ENCODE measurements at places on chromosomes 5 and 9.

DNA sequence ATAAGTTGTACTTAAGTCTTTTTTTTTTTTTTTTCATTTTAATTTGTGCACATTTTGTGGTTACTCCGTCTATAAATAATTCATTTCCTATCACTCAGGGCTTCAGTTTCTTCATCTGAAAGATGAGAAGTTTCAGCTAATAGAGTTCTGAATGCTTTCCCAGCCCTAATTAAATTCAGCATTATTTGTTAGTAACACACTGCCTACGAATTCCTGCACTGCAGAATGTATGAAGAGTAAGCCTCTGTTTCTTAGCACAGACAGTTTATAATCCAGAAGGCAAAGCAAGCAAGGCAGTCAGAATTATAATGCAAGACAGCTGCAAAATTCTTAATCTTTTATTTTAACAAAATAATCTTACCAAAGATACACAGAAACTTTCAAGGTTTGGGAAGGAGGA, 138.0 kb upstream of the GHR start:
- no peak for DNase-seq

- no peak for DNase-seq
These were observed 77.0 kb upstream of the ZFAND5 start for GRCh38 chr9:72441848-72442607.

GRCh38 chr5:16521521-16522483, 56.2 kb upstream of the ZNF622 start:
- no peak for DNase-seq

- DNase-seq = no peak
These were observed 423.0 kb downstream of the DIRAS2 start for GRCh38 chr9:90219548-90220118.

DNA sequence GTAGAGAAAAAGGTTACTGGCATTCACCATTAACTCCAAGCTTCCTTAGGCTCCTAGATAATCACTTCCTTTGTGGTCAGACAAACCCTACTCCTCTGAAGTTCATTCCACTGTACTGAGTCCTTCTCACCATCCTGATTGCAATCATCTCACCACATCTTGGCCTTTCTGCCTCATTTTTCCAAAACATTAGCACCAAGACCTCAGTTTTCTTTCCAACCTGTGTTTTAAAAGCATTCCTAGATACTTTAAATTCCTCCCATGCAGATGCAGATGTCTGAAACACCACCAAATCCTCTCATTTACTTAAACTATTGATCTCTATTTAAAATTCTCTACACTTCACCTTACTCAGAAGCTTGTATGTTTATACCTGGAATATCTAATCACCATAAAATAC, 961.3 kb upstream of the CTNND2 start:
- DNase-seq = no peak

GRCh38 chr9:93072383-93072795, 13.9 kb downstream of the SUSD3 start:
- DNase-seq = peak; percentile 76

DNA sequence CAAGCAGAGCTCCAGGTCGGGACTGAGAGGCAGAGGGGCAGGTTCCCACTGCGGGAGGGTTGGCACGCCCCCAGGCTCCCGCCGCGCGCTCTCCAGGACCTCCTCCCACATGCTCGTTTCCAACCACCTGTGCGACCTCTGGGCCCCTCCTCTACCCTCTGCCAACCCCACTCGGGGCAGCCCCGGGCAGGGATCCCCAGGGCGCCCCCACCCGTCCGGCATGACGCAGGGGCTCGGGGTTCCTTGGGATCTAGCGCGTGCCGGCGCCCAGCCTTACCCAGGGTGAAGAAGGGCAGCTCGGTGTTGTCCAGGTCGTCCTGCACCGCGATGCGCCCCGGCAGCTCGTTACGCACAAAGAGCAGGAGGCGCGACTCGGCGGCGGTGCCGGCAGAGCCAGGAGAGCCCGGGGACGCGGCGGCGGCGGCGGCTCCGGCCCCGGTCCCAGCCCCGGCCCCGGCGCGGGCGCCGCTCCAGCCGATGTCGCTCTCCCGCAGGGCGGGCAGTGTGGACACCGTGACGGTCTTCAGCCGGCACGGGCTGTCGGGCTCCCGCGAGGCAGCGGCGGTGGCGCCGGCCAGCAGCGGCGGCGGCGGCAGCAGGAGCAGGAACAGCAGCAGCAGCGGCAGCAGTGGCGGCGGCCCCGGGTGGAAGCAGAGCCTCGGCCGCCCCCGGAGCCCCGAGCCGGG, 494 bp downstream of the ASTN2 start:
- peak; percentile 79 for DNase-seq

- peak; percentile 55 for DNase-seq
These were observed 240.6 kb downstream of the EFNA5 start for GRCh38 chr5:107430071-107430625.

GRCh38 chr5:53923961-53924360, 363.5 kb downstream of the NDUFS4 start:
- DNase-seq = peak; percentile 22

- DNase-seq = no peak
These were observed 35.4 kb upstream of the SLC2A8 start for GRCh38 chr9:127361561-127361960.

- no peak for DNase-seq
These were observed 2.6 kb upstream of the HINT1 start for GRCh38 chr5:131167615-131168014.

GRCh38 chr9:30774326-30774725, 1610.1 kb upstream of the ACO1 start:
- no peak for DNase-seq

DNA sequence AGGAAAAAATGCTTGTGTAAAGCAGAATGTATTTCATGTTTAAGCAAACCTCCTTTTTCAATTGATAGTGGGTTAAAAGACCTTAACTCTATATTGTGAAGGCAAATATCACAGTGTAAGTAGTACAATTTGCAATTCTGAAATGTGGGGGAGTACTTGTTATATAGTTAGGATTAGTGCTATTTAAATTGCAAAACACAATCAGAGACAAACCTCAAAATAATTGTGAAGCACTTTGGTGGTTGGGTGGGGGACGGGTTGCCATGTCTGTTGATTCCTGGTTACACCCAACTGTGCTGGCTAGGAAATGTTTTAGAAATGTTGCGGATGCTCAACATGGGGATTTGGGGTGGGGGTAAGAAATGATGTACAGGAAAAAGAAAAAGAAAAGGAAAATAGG, 37.4 kb downstream of the EGFLAM start:
- DNase-seq = no peak

DNA sequence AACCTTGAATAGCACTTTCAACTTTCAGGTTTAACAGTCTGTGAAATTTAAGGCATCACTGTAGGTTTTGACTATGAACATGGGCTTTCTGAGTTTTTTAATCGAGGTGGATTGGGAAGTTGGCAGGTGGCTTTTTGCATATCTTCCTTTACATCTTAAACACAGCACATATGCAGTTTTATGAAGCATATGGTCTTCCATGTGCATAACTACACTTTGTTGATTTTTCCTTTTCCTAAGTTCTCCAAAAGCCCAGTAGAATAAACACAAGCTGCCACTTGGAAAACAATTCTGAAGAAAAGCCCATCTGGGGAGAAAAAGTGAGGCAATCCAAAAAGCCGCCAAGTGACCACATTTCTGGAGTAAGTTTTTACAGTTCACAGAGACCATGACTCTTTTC, 236.5 kb upstream of the IL12B start:
- peak; percentile 27 for DNase-seq

DNA sequence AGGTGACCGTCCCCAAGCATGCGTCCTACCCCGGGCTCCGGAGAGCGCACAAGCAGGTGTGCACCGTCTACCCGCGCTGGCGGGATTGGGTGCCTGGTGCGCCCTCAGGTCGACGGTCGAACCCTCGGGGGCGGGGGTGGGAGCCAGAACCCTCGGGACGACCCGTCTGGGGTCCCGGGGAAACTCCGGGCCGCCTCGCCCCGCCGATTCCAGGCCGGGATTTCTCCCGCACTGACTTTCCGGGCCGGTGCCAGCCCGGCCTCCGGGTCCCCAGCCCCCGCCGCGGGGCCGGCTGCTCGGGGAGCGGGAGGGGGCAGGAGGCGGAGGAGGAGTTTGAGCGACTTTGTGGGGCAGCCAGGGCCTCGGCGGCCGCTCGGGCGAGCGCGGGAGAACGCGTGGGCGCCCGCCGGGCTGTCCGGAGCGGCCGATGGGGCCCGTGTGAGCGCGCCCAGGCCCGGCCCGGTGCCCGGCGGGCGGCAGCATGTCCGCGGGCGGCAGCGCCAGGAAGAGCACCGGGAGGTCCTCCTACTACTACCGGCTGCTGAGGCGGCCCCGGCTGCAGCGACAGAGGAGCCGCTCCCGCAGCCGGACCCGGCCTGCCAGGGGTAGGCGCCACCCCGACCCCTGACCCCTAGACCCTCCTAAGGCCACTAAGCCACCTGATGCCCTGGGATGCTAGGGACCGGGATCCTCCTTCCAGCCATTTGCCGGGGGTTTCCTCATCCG, at the start of gene DAB2IP:
DAB2IP (plus strand) TSS at position 340 of the 726 bp plus-strand sequence; CDS start at position 482, 142 bp downstream.
- DNase-seq = peak; percentile 94

DNA sequence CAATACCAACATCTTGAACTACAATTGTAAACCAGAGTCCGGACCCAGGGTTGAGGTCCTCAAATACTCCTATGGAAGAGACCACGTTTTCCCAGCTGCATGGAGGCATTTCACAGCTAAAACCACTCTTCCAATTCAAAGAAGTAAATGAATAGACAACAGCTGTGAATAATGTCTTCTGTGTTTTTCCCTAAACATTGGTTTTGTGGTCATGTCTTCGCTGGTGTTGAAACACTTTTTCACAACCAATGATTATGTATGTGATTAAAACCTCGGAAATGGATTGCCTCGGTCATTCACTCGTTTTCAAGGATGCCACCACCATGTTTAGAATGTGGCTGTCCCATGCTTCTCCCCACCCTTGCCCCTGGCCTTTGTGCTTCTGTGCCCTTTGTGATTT, 9.4 kb upstream of the TENT4A start:
- no peak for DNase-seq

DNA sequence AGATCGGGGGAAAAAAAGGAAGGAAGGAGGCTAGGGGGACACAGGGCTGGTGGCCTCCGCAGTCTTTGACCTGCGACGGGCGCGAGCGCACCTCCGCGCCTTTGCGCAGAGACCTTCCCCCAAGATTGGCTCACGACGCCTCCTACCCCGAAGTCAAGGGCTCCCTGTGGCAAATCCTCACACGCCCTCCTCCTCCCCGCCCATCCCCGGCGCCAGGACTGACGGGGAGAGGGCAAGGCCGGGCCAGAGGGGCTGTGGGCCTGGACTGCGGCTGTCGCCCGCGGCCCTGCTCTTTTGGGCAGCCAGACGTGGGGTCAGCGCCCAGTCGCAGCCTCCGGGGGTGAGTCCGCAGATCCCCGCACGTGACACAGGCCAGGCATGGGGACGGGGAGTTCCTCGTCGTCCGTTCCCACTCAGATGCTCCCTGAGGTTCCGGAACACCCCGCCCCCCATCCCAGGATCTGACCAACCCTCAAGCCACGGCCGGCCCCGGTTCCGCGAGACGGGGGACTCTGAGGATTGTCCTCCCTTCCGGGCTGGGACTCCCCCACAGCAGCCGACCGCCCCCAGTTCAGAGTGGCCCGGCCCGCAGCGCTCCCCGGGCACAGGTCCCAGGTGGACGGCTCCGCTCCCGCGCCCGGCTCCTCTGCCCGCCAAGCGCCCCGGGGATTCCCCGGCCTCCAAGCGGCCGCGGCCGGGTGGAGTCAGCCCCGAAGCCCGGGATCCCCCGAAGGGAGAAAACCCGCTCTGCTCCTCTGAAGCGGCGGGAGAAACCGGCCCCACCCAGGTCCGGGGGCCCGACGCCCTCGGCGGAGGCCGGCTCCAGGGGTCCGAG, 543 bp upstream of the ANKRD33B start:
- peak; percentile 80 for DNase-seq

DNA sequence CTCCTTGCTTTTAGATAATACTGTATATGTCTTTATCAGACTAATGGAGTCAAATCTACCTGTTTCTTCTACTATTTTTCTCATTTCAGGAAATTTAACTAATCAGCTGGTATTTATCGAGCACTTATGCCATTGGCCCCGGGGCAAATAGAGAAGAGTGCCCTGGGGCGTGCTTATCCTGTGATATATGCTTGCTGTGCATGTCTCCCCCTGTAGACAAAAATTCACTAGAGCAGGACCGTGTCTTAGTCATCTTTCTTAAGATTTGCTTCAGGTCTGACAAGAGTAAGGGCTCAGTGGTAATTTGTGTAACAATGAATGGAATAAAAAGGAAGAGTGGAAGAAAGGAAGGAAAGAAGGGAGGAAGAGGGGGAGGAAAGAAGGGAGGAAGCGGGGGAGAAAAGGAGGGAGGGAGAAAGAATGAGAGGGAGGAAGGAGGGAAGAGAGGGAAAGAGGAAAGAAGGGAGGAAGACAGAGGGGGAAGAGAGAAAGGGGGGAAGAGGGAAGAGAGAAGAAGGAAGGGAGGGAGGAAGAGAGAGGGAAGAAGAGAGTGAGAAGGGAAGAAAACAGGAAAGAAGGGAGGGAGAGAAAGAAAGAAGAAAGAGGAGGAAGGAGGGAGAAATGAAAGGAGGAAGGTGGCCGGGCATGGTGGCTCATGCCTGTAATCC, 295.7 kb upstream of the PANK3 start:
- DNase-seq = peak; percentile 18

GRCh38 chr5:42564689-42565356, 141.6 kb downstream of the GHR start:
- DNase-seq = no peak

DNA sequence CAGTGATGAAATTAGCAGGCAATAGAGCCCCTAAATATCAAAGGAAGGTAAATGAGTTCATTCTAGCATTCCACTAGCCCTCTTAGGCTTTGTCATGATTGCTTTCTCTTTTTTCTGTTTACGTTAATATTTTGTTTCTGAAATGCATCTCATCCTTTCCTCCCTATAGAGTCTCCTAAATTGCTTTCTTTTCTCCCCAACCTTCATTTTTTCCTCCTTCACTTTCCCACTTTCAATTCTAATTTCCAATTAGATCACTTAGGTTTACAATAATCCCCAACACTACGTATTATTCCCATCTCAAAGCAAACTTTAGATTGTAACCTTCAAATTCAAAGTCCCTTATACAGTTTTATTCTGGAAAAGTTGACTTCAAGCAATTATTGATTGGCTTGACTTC, 559.3 kb downstream of the RAB3C start:
- no peak for DNase-seq

DNA sequence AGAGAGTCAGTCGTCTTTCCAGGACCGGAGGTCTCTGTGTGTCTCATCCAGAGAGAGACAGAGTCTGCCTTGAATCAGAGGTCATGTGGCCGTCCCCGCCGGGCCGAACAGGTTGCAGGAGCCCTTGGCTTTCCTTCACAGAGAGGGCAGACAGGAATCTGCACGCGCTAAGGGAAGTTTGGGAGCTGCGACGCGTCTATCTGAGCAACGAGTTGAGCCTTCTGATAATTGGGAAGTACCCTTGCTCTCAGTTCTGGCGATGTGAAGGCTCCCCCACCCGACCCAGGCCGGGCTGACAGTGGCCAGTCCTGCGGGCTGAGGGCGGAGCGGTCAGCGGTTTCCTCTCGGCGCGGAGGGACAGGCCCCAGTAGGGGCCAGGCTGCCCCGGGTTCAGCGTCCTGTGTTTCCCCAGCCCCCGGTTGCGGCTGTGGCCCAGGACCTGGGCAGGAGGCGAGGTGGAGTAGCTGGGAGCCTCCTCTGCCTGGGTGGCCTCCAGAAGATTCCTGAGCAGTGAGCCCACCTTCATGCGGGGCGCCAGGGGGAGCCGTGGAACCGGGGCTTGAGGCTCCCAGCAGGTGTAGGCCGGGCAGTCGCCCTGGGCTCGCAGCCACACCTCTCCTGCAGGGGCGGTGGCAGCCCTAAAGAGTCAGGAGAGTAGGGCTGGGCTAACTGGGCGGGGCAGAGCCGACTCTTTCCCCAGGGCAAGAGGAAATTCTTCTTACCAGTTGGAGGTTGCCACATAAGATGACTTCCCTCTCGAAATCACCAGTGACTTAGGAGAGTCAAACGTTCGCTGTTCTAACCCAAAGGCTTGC, 13.9 kb downstream of the NR2F1 start:
- DNase-seq = peak; percentile 99
